ENCODE measurements at places on chromosomes 6 and 20. TPM values are rescaled to one million over a fixed set of nuclear protein-coding genes. Genes with fewer than 3 reads are reported as not detected.

- H3K36me3 ChIP-seq, result no peaks in the 10 kb centered on the region
- no peaks in the 10 kb centered on the region for H3K4me1 ChIP-seq
- H3K27ac ChIP-seq, result no peak overlapping the region
- DNase-seq, result no peak
- H3K4me3 ChIP-seq, result no peak overlapping the region
Observed at GRCh38 chr6:2579241-2579761, 171.4 kb downstream of the MYLK4 start.

The VARS2 gene
- 25.8 TPM for total RNA-seq

The OTOR gene
- total RNA-seq, result not detected

The STMN3 gene
- 3.1 TPM for total RNA-seq

- DNase-seq, result no peak
- no peaks in the 10 kb centered on the region for H3K4me1 ChIP-seq
- no peaks in the 10 kb centered on the region for H3K36me3 ChIP-seq
- H3K4me3 ChIP-seq, result no peak overlapping the region
- H3K27me3 ChIP-seq, result peaks cover 12% of the 10 kb centered on the region
Observed at GRCh38 chr20:38617011-38617829, 15.6 kb downstream of the ARHGAP40 start.

DNA sequence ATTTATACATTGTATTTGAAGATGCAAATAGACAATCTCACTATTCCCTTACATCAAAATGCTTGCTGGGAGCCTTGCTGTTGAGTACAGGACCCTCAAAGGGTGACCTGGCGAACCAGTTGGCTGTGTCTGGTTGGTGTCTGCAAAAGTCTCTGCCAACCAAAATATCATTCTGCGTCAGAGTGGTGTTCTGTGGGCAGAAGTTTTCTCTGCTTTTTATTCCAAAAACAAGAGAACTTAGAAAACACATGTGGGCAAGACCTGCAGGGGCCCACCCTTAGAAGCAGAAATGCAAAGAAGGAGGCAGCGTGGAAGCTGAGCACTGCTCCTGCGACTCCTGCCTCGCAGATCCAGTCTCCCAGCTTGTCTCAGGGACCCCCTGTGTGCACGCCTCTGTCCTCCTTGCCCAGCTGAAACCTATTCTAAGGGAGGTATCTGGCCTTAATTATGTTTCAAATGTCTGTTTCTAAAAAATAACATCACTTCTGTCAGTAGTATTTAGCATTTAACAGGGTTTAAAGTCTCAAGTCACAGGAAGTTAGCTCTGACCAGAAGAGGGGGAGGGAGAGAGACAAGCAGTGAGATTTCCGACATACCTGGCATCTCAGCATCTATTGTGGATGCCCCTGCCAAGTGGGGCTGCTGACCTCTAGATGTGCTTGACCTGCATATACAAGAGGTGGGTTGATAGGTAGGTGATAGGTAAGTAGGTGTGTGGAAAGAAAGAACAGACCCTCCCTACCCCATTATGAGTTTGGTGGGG, 101.3 kb downstream of the SASH1 start:
- no peak overlapping the region for H3K27ac ChIP-seq
- H3K36me3 ChIP-seq, result no peaks in the 10 kb centered on the region
- no peaks in the 10 kb centered on the region for H3K27me3 ChIP-seq
- H3K4me1 ChIP-seq, result peaks cover 18% of the 10 kb centered on the region
- DNase-seq, result no peak
- no peak overlapping the region for H3K4me3 ChIP-seq

- no peak overlapping the region for H3K27ac ChIP-seq
- H3K4me1 ChIP-seq, result peaks cover 4% of the 10 kb centered on the region
- peaks cover 90% of the 10 kb centered on the region for H3K27me3 ChIP-seq
- no peaks in the 10 kb centered on the region for H3K36me3 ChIP-seq
- DNase-seq, result no peak
Observed at GRCh38 chr6:1390946-1391799, 1.8 kb downstream of the FOXF2 start.

DNA sequence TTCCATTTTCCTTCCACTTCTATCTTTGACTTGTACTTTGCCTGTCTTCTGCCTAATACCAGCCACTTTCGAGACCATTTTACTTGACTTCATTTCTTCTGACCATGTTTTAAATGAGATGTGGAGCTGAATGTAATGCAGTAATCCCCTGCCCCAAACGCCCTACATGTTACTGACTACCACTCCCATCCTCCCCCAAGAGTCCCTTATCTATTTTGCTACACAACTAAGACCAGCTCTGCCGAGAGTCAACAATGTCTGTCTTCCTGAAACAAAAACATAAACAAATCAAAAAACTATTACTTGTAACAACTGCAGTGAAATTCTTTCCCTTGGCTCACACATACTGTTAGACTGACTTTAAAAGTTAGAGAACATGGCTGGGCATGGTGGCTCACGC, 27.1 kb upstream of the KIAA1586 start:
- no peaks in the 10 kb centered on the region for H3K4me1 ChIP-seq
- no peak for DNase-seq
- no peaks in the 10 kb centered on the region for H3K36me3 ChIP-seq
- H3K27me3 ChIP-seq, result no peaks in the 10 kb centered on the region

DNA sequence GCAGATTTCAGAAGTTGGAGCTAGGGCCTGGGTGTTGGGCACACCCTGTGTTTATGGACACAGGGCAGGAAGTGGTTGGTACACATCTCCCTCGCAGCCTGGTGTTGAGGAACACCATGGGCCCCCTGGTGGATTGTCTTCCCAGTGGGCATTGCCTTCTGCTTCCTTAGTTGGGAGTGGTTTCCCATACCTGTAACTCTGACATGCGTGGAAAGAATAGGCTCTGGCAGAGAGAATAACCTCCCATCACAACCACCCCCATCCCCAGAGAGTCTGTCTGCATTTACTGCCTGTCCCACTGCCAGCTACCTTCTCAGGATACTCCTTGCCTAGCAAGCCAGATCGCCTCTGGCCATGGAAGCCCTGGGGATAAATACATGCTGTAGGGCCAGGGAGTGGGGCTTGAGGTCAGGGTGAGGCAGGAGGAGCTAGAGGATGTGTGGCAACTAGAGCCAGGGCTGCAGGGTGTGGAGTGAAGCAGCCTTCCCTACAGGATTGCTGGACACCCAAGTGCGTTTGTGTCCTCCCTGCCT, 14.7 kb downstream of the LRRC73 start:
- H3K27me3 ChIP-seq, result no peaks in the 10 kb centered on the region
- H3K27ac ChIP-seq, result no peak overlapping the region
- H3K4me3 ChIP-seq, result no peak overlapping the region
- peaks cover 25% of the 10 kb centered on the region for H3K4me1 ChIP-seq
- H3K36me3 ChIP-seq, result no peaks in the 10 kb centered on the region

The PPIL6 gene
- 2.0 TPM for total RNA-seq

GRCh38 chr20:19783966-19784401, 25.9 kb downstream of the RIN2 start:
- no peaks in the 10 kb centered on the region for H3K36me3 ChIP-seq
- H3K27ac ChIP-seq, result peak overlapping the region; percentile 46
- peaks cover 39% of the 10 kb centered on the region for H3K4me1 ChIP-seq
- no peaks in the 10 kb centered on the region for H3K27me3 ChIP-seq
- no peak overlapping the region for H3K4me3 ChIP-seq

DNA sequence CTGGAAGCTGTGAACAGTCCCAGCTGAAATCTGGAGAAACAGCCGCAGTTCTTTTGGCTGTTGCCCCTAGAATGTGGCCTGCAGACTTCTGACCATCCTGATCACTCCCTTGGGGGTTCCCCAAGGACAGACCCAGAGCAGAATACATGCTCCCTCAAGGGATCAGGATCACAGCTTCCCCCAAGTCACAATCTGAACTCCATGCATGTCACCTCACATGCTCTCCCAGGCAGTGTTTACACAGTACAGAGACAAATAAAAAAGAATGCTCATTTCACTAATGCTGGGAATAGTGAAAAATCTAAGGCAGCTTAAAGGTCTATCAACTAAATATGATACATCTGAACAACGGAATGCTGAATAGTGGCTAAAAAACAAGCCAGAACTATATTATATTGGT, 20.5 kb downstream of the SPAG4 start:
- peaks cover 31% of the 10 kb centered on the region for H3K4me1 ChIP-seq
- no peak for DNase-seq

DNA sequence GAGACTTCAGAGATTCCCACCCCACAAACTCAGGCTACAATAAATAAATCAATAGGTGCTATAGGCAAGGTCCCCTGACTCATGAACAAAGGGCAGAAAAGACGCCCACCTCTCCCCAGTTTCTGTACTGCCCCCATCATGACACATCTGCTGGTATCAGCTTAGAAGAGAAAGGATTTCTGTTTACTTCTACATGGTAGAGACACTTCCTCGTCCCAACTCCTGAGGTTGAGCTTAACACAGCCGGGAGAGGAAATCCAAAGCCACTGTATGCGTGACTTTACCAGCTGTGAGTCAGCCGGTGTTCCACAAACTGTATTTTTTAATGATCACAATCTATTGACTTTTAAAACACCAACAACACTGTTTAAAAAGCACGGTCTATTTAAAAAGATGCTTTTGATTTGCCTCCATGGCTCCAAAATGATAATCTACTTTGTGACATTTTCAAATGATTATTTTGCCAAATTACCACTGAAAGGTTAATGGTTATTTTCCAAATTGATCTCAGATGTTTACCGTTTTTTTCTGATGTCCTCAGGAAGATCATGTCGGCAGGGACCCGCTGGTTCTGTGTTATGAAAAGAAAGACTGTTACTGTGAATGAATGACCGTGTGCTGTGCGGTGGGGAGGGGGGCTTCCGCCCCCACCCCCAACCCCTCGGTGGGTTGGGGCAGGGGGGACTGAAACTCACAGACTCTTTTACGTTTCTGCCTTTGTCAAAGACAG, 72.5 kb downstream of the ATP9A start:
- H3K4me1 ChIP-seq, result no peaks in the 10 kb centered on the region
- H3K27me3 ChIP-seq, result no peaks in the 10 kb centered on the region
- DNase-seq, result no peak
- no peak overlapping the region for H3K4me3 ChIP-seq

DNA sequence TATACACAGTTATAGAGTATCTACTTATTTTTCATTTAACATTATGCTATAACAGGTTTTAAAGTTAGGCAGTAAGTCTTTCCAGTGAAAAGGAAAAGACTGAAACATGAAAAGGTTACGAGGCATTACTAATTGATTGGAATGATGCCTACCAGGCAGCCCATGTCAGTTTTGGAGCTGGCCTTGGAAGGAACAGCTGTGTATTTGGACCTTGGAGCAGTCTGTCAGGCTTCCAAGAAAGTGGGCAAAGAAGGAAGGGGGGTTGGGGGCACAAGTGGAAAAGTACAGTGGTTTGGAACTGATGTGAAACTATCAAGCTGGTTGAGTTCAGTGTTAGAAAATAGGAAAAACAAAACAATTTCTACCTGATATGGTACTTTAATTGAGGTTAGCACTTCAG, 41.7 kb downstream of the SLC16A10 start:
- no peaks in the 10 kb centered on the region for H3K27me3 ChIP-seq
- H3K4me1 ChIP-seq, result peaks cover 77% of the 10 kb centered on the region
- H3K27ac ChIP-seq, result peak overlapping the region; percentile 68
- DNase-seq, result peak; percentile 68
- peak overlapping the region; percentile 3 for H3K4me3 ChIP-seq
- H3K36me3 ChIP-seq, result no peaks in the 10 kb centered on the region

The CST3 gene
- 713 TPM for total RNA-seq

- H3K4me3 ChIP-seq, result no peak overlapping the region
- no peaks in the 10 kb centered on the region for H3K36me3 ChIP-seq
- H3K27ac ChIP-seq, result no peak overlapping the region
- H3K27me3 ChIP-seq, result no peaks in the 10 kb centered on the region
- no peak for DNase-seq
Observed at GRCh38 chr20:4787820-4788219, 66.1 kb downstream of the PRND start.

- H3K27me3 ChIP-seq, result peaks cover 4% of the 10 kb centered on the region
- no peak overlapping the region for H3K4me3 ChIP-seq
- H3K4me1 ChIP-seq, result no peaks in the 10 kb centered on the region
- H3K27ac ChIP-seq, result no peak overlapping the region
- DNase-seq, result no peak
Observed at GRCh38 chr20:33345342-33345741, 56.0 kb downstream of the CDK5RAP1 start.

GRCh38 chr6:154258064-154258757, 98.4 kb downstream of the IPCEF1 start:
- DNase-seq, result no peak
- H3K36me3 ChIP-seq, result no peaks in the 10 kb centered on the region
- no peak overlapping the region for H3K4me3 ChIP-seq
- no peaks in the 10 kb centered on the region for H3K4me1 ChIP-seq
- no peak overlapping the region for H3K27ac ChIP-seq

GRCh38 chr6:111503660-111504059, 20.6 kb upstream of the REV3L start:
- H3K4me3 ChIP-seq, result no peak overlapping the region
- no peaks in the 10 kb centered on the region for H3K27me3 ChIP-seq
- H3K4me1 ChIP-seq, result no peaks in the 10 kb centered on the region

The IL17F gene
- total RNA-seq, result not detected

DNA sequence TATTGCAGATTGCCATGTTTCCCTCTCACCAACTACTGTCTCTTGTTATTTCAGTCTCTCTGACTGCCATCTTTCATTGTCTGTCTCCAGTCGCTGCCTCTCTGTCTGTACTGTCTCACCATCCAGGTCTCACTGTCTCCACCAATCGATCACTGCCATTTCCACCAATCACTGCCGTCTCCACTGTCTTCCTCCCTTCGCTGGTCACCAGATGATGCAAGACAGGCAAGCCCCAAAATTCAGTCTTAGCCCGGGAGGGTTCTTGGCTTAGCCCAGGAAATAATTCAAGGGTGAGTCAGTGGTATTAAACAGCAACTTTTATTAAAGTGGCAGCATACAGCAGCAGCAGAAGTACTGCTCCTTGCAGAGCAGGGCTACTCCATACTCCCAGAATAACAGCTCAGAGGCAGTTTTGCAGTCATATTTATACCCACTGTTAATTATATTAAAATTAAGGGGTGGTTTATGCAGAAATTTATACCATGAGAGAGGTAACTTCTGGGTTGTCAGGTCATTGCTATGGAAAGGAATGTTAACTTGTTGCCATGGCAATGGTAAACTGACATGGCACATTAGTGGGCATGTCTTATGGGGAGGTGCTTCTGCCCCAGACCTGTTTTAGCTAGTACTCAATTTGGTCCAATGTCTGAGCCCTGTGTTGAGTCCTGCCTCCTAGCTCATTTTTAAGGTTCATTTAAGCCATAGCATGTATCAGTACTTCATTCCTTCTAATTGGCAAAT, 23.0 kb upstream of the ECHDC1 start:
- H3K36me3 ChIP-seq, result no peaks in the 10 kb centered on the region
- H3K4me3 ChIP-seq, result no peak overlapping the region
- no peak overlapping the region for H3K27ac ChIP-seq

The CDKN1A gene
- total RNA-seq, result 159 TPM

Data from psoas muscle (tissue), 8 donors.